Activated CD4-positive, alpha-beta memory T cell treated with anti-CD3 and anti-CD28 coated beads for 36 hours (primary cell): ENCODE measurements at places on chromosomes 7 and 10.

GRCh38 chr10:131077031-131077430, 234.5 kb downstream of the TCERG1L start:
- DNase-seq: no peak

DNA sequence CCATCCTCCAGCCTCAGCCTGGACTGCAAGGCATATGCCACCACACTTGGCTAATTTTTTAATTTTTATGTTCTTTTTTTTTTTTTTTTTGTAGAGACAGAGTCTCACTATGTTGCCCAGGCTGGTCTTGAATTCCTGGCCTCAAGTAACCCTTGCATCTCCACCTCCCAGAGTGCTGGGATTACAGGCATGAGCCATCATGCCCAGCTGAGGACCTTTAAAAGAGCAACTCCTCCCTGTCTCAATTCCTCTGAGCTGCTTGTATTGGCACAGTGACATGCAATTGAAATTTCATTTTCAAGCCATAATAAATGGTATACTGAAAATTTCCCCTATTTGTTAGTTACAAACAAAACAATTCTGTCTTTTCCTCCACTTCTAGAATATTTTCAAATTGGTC, 19.5 kb downstream of the DNAJB9 start:
- DNase-seq: no peak

DNA sequence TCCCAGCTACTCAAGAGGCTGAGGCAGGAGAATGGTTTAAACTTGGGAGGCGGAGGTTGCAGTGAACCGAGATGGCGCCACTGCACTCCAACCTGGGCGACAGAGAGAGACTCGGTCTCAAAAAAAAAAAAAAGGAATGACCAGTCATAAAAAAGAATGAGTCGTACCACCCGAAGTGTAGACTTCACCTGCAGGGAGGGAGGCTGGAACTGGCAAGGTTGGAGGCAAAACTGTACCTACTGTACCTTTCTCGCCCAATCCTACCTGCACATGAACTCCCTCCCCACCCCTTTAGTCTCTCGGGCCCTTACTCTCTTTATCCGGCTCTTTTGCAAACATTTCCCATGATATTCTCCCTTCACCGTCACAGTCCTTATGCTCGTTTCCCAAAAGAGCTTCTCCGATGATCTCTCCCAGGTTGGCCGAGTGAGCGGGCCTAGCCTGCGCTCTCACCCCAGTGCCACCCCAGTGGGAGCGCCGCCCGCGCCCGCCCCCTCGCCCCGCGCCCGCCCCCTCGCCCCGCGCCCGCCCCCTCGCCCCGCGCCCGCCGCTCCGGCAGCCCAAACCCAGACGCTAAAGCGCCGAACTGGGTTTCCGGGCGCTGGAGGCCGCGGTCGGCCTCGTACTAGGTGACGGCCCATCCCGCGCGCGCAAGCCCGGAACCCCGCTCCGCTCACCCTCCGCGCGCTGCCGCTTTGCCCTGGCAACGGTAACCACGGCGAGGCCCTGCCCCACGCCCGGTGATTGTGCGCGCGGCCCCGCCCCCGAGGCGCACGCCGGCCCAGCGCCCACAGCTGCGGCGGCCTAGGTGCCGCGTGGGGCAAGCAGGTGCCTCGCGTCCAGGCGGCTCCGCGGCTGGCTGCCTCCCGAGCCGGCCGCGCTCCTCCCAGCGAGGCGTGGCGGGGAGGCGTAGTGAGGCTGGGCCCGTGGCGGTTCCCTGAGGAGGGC, at the start of gene SMKR1:
SMKR1 (plus strand) TSS at position 772 of the 948 bp plus-strand sequence. CDS start 294 bp downstream, outside the sequence.
- DNase-seq: peak; percentile 91

DNA sequence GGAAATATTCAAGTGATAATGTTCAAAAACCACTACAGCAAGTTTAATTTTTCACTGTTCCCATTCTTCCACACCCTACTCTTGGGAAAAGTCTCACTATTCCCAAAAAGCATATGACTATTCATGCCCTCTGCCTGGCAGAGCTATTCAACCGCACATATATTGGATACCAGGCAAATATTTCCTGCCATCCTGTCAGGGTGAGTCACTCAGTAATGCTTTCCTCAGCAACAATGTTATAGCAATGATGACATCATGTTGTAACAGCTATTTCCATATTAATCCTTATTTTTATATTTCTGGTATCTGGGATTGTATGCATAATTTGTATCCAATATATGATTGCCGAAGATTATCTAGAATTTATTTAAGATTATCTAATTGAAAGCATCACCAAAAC, 114.0 kb upstream of the PLXDC2 start:
- no peak for DNase-seq

DNA sequence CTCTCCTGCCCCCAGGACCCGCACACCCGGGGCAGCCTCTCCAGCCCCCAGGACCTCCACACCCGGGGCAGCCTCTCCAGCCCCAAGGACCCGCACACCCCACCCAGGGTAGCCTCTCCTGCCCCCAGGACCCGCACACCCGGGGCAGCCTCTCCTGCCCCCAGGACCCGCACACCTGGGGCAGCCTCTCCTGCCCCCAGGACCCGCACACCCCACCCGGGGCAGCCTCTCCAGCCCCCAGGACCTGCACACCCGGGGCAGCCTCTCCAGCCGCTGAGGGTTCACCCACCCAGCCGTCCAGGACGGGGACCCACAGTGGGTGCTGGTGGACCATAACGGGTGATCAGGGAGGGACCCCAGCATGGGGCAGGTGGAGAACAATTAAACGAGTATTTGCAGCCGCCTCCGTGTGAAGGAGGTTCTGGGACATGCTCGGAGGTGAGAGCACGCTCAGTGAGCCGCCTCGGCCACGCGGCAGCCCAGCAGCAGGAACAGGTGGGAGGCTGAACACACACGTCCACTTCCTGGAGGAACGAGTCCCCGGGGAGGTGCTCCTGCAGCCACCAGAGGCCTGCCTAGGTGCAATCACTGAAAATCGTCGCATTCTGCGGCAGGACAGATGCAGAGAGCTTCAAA, 107.9 kb downstream of the PDGFA start:
- DNase-seq: no peak

DNA sequence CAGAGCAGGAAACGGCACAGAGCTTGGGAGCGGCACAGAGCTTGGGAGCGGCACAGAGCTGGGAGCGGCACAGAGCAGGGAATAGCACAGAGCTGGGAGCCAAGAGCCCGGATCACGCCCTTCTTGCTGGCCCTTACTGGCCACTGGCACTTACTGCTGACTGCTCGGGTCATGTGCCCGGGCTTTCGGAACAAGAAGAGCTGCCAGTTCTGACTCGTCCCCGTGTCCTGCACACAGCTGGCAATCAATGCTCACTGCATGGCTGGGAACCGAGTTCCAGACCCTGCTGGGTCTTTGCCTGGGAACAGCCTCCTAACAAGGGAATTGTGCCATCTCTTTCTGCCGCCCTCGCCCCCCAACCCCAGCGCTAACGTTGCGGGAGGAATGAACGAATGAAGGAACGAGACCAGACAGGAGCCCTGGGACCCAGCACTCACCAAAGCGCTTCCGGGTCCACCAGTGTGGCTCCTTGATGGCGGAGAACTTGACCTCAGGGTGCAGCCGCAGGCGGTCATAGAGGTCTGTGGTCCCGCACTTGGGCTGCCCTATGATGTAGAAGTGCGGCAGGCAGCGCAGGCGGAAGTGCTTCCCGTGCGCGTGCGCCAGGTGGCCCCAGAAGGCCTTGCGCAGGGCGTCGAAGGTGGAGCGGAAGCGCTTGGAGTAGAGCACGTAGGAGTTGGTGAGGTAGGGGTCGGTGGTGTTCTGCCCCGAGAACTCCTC, 49.1 kb downstream of the CHST15 start:
- no peak for DNase-seq

DNA sequence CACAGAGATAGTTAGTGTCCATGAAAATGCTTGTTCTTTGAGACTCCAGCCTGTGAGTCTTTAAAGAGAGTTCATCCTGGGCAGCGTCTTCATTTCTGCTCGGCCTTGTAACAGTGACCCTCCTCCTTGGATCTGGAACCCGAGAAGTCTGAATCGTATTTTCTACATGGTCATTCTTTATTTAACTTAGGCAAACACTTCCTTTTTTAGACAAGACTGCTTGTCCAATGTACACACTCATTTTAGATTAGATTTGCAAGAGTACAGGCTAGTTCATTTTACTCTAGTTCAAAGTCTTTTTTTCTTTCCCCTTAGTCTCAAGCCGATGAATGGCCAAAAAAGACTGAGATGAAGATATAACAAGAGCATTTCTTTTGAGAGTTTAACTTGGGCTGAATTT, 133.5 kb downstream of the CHN2 start:
- DNase-seq: no peak

DNA sequence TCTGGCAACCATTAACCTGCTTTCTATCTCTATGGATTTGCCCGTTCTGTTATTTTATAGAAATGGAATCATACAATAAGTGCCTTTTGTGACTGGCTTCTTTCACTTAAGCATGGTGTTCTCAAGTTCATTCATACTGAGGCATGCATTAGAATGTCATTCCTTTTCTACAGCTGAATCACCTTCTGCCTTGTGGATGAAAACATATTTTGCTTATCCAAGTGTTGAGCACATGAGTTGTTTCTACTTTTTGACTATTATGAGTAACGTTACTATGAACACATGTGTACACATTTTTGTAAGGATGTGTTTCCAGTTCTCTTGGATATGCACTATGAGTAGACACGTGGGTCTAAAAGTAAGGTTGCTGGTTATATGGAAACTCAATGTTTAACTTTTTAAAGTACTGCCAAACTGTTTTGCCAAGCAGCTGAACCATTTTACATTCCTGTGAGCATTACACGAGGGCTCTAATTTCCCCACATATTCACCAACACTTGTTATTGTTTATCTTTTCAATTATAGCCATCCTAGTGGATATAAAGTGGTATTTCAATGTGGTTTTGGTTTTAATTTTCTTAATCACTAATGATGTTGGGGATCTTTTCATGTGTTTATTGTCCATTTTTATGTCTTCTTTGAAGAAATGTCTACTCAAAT, 241.3 kb downstream of the FANK1 start:
- no peak for DNase-seq

DNA sequence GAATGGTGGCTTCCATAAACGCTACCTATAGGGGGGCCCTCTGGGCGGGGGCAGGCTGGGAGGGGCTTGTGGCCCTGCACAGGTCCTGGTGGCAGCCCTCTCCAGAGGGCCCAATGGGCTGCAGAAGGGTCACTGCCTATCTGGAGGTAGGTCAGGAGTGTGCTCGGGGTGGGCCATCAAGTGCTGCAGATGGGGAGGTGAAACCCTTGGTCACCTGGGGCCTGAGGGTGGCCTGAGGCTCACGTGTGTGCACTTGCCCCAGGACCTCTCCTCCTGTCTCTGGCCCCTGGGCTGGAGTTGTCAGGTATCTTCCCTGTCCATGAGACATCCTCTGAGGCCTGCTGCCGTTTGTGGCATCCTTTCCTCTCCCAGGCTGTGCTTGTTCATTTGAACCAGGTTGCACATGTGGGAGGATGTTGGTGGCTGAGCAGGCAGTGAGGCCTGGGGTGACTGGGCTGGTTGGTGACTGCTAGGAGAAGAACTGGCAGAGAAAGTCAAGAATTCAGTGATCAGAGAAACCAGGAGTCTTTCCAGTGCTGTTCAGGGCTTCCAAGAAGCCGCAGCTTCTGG, 21.1 kb upstream of the SH2D4B start:
- DNase-seq: no peak

DNA sequence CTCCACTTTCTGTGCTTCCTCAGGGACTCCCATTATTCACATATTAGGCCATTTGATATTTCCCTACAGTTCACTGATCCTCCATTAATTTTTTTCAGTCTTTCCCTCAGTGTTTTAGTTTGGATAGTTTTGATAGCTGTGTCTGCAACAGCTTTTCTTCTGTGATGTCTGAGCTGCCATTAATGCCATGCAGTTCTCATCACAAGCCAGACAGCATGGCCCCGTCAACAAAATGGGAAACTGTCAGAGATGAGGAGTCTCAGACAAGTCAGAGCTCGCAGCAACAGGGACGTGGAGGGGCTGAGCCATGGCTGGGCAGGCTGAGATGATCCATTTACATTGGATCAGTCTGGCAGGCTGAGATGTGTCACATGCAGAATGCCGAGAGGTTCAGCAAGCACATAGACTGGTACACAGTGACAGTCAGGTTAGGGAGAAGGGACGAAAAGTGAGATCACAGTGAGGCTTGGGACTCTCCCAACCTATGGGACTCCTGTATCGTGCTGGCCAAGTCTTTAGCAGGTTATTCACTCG, 65.4 kb downstream of the NPS start:
- no peak for DNase-seq

GRCh38 chr10:15579605-15580004, 140.1 kb downstream of the ITGA8 start:
- DNase-seq: no peak

- no peak for DNase-seq
These were observed 55.6 kb downstream of the SLC16A9 start for GRCh38 chr10:59654007-59654406.

DNA sequence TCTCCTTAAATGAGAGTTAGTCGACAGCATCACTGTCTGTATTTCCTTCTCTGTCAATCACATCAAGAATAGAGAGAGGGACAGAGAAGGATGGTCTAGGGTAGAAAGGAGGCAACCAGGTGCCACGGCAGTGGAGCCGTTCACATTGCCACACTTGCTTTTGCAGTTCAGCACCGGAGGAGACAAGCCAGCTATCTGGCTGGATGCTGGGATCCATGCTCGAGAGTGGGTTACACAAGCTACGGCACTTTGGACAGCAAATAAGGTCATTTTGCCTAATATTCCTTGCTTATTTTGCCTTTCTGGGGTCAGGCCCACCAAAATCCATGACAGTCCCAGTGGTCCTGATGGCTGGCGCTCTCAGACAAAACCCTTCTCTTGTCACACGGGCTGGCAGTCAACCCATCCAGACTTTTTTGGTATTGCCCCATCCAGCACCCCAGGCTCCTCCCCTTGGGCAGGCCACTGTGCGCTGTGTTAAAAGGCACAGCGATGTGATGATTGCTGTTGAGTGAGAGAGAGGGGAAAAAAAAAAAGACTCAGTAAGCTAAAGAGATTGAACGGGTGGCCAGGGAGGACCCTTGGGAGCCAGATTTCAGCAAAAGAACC, 8.4 kb downstream of the CPA2 start:
- DNase-seq: no peak

GRCh38 chr7:33685981-33686683, 219.2 kb upstream of the BMPER start:
- no peak for DNase-seq

- DNase-seq: no peak
These were observed 15.2 kb downstream of the TMEM176B start for GRCh38 chr7:150784954-150785353.

- DNase-seq: no peak
These were observed 54.4 kb downstream of the GOLGA7B start for GRCh38 chr10:97904018-97904381.

- no peak for DNase-seq
These were observed 85.9 kb downstream of the CD36 start for GRCh38 chr7:80724249-80724871.
